HS-27A (cell line): ENCODE measurements at places on chromosomes 7 and 10.
A peak's percentile ranks its signal among the peaks of the same experiment; 100 is the strongest.

DNA sequence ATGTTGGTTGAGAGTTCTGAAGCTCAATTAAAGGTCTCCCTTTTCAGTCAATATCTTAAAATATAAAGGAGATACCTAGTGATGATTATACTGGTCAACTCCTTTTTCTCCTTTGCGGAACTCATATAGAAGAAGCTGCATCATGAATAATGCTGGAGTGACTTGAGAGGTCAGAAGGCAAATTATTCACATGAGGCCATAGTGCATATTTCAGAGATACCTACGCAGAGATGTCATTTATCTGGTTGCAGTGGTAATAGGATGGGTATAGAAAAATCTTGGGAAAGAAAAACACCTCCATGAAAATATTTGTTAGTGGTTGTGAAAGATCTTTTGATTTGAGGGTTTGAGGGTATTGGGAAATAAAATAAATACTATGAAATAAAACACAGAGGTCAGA is 47.7 kb downstream of the NXPH1 start:
- no peak for DNase-seq

DNA sequence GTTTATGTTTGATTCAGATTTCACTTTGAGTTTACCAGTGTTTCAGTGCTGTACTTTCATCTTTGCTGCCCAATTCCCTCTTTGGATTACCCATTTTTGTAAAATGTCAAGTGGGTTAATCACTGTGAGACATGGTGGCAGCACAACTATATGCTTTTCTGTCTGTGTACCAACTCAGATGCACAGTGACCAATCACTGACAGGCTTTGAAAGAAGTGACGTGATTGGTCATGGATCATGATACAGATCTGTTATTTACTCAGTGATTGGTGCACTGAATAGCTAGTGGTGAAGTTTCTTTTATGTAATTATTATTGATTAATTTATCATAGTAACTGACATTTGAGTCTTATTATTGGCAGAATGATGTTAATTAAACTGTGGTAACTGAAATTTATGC is 126.9 kb downstream of the SDK1 start:
- DNase-seq = no peak

- no peak for DNase-seq
These were observed 112.0 kb upstream of the C7orf33 start for GRCh38 chr7:148478551-148478950.

GRCh38 chr7:150947761-150948651 is 30.1 kb downstream of the KCNH2 start:
- DNase-seq = no peak

DNA sequence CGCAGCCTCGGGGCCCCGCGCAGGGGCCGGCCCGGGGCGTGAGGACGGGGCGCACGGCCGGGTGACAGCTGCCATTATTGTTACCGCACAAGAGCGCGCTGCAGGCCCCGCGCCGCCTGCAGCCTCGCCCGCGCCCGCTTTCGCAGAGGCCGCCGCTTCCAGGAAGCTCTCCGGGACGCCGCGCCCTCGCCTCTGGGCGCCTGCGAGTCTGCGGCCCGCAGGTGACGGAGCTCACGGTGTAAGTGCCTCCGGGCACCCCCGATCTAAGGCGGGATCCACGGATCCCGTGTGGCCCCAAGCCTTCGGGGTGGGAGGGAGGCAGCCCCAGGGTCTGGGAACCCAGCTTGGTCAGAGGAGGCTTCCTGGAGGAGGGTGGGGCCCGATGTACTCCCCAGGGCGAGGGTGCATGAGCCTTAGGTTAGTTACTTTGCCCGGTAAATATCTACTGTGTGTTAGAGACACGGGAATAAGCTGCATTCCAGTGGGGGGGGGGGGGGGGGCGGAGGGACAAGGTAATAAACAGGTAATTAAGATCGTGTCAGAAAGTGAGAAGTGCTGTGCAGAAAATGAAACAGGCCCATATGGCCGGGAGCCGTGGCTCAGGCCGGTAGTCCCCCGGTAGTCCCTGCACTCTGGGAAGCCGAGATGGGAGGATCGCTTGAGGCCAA is 638 bp downstream of the IQCE start:
- DNase-seq = no peak

DNA sequence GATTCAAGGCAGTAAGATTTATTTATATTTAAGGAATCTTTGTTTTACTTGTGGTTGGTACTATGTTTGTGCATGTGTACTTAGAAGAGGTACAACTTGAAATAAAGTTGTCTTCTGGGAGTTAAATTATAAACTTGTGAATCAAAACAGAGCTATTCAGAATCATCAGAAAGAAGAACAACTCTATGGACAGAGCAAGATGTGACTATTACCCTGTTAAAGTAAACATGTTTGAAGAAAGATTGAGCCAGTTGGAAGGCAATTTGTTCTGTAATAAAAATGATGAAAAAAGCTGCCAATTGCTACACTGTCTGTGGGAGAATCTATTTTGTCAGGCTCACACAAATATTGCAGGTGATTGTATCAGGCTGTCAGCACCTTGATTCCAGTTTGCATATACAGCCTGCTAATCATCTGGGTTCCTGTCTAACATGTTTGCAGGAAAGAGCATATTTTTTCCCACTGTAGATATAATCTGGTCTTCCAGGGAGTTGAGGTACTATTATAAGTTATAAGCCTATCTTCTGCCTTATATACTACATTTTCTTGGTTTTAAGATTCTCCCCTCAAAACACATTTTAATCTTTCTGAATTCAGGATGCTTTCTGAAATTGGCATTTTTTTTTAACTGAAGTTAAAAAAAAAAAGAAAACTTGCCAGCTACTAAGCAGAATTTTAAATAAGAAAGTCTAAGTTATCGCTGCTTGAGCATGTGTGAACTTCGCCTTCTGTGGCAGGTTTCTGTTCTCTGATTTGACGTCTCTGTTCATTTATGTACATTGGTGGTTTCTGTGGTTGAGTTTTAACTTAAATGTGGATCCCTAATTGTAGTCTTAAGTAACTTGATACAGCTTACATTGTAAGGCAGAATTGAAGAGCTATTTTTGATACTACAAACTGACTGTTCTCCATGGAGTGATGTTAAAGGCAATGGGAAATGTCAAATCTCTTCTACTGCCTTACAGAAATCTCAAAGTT is 46.0 kb downstream of the ZNRF2 start:
- no peak for DNase-seq

- peak; percentile 7 for DNase-seq
These were observed 74.1 kb downstream of the RUNDC3B start for GRCh38 chr7:87702326-87702725.

GRCh38 chr7:77276120-77276519 is 76.5 kb upstream of the FGL2 start:
- DNase-seq = no peak

DNA sequence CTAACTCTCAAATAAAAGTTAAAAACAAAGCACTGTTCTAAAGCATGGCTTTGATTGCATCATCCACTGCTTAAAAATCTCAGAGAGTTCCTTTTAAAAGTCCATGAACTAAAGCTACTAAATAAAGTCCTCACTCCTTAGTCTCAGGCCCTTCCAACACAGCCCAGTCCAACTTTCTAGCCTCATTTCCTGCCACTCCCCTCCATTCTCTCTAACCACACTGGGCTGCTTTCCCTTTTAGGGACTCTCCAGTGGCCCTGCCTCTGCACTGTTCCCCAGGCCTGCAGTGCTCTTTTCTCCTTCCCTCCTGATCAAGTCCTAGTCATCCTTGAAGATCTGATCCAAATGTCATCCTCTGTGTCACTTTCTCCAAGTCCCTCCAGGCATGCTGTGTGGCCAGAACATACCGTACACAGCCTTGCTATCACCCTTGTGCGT is 56.9 kb upstream of the PPP1R3C start:
- no peak for DNase-seq

GRCh38 chr10:49120911-49121310 is 5.6 kb upstream of the VSTM4 start:
- no peak for DNase-seq
